ENCODE measurements at places on chromosomes 16 and 17.

- no peak for DNase-seq
These were observed 477 bp downstream of the CFAP20 start for GRCh38 chr16:58128711-58129096.

- no peak for DNase-seq
These were observed 51.3 kb downstream of the TNFRSF13B start for GRCh38 chr17:16920628-16921020.

- DNase-seq: no peak
These were observed 496.5 kb downstream of the TOX3 start for GRCh38 chr16:52050418-52050817.

- DNase-seq: peak; percentile 33
These were observed 12.9 kb downstream of the TRIM37 start for GRCh38 chr17:59093702-59094231.

- no peak for DNase-seq
These were observed 123.6 kb downstream of the CDYL2 start for GRCh38 chr16:80680839-80681238.

- no peak for DNase-seq
These were observed 2.8 kb downstream of the TBC1D10B start for GRCh38 chr16:30367349-30368009.

GRCh38 chr17:50087246-50087911 lies 7.8 kb upstream of the PDK2 start:
- DNase-seq: peak; percentile 86

- DNase-seq: no peak
These were observed 393.2 kb downstream of the CDH13 start for GRCh38 chr16:83019963-83020362.

- no peak for DNase-seq
These were observed 31.6 kb upstream of the FAAP100 start for GRCh38 chr17:81583589-81584342.

DNA sequence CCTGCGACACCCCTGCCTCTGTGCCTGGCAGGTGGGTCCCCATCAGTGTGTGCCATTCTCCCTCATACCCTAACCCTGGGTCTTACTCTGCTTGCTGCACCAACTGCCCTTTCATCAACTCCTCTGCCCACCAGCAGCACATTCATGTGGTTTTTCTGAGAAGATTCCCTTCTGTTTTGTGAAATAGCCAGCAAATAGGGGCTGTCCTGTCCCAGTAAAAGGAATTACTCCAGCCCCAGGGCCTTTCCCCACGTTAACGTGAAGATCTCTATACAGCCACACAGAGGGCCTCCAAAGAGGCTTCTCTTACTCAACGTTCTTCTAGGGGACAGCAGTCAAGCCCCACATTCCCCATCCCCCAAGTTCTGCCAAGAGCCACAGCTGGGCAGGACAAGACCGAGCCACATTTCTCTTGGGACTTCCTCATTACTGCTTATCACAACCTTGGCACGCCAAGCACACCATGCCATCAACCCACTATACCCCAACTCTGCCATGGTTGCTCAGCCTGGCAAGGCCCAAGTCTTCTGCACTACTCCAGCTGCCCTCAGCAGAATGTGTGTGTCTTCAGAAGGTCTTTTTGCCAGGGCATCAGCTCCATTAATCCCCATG lies 18.7 kb upstream of the CCL2 start:
- no peak for DNase-seq

GRCh38 chr16:57801098-57801808 lies 1.0 kb downstream of the KIFC3 start:
- DNase-seq: no peak

DNA sequence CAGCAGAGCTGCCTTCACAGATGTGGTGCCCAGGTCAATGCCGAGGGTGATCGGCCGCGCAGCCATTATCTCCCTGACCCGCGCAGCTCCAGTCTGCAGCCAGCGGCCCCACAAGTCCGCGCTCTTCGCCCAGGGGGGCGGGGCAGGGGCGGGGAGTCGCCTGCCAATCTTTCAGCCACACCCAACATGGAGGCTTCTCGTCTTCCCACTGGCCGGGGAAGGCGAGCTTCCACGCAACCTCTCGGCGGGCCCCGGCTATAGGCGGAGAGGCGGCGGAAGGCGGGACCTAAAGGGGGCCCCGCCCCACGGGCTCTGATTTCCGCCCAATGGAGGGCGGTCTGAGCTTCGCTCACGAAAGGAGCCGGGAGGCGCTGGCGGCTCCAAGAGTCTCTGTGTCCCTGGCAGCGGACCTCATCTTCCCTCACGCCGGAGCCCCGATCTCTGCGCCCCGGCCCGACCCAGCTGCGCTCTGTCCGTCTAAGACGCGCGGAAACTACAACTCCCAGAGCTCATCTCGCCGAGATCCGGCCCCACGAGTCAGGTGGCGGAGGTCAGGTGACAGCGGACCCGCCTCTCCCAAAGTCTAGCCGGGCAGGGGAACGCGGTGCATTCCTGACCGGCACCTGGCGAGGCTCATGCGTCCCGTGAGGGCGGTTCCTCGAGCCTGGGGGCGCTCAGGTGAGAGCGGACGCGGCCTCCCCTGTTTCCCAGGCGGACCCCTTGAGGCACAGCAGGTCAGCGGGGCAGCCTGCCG lies at the start of the genes CTNS and SHPK:
CTNS (plus strand) TSS at position 607 of the 754 bp plus-strand sequence. CDS start 3,447 bp downstream, outside the sequence.
SHPK (minus strand) TSS at position 97 of the 754 bp plus-strand sequence; CDS start at position 66, 31 bp downstream.
- DNase-seq: peak; percentile 98

GRCh38 chr17:75850928-75851692 lies 4.0 kb downstream of the WBP2 start:
- no peak for DNase-seq

GRCh38 chr16:14194721-14195120 lies 123.6 kb downstream of the MRTFB start:
- DNase-seq: no peak

DNA sequence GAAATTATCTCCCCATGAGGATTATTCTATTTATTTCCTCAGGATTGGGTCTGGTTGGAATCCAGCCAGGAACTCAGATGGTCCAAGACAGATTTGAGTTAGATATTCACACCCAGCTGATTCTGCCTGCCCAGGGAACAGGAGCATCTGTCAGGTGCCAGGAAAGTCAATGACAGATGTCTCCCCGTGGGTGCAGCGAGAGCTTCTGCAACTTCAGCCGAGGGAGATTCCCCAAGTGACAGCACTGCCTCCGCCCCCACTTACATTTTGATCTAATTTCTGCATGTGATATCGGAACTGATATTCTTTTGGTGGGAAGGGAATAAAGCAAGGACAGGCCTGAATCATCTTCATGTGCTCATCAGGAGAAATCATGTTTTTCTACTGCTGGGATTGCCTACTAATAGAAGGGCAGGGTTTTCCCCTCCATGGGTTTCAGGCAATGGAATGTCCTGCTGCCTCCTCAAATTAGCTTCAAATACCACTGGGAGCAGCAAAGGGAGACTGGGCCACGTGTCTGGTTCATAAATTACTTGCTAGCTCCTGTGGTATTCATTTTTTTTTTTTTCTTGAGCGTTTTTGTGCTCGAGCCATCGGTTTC lies 15.7 kb upstream of the DHX8 start:
- no peak for DNase-seq

GRCh38 chr17:40562838-40563219 lies 2.4 kb downstream of the CCR7 start:
- no peak for DNase-seq

- DNase-seq: no peak
These were observed 33.6 kb downstream of the HAPSTR1 start for GRCh38 chr16:9124908-9125584.

GRCh38 chr17:22516861-22517636 lies 824.7 kb downstream of the KCNJ18 start:
- no peak for DNase-seq

DNA sequence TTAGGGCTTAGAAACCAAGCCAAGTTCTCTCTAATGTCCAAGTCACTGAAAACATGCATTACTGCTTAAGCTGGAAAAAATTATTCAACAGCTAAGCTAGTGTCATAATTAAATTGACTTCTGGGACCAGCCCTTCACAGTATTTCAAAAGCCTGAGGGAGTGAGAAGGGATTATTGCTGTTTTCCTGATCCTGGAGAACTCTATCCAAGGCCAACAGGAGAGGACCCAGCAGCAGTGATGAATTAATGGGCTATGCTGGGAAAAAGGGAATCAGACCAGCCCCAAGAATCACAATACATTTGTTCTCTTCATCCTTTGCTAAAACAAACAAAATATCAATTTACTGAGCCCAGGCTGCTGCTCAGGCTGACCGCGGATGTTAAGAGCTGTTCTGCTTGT lies 34.5 kb upstream of the CLEC3A start:
- no peak for DNase-seq

DNA sequence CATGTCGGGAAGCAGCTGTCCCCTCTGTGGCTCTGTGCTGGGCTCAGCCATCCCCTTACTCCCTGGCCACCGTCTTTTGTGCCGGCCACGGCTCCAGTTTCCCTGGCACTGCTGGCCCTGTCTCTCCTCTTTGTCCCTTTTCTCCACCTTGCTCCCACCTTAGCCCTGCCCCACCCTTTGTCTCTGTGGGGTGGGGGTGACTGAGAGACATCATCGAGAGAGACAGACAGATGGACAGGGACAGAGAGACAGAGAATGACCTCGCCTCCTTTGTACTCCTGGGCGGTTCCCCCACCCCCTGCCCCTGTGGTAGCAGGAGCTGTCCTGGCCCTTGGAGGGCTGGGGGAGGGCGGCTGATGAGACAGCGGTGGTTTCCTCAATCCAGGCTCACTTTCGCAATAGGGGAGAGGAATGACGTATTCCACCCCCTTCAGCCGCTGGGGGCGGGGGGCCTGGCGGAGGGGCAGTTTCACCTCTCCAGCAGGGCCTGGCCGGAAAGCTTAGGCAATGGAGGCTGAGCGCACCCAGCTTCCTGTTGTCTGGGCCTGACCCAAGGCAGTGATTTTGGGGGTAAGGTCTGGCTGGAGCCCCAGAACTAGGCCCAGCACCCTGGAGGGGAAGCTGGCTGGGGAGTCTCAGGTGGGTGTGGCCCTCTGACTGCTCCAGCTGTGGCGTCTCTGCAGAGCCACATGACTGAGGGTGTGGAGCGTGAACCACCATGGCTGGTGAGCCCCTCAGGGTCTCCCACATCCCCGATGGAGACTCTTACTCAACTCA lies 7.3 kb downstream of the FMNL1 start:
- DNase-seq: no peak

GRCh38 chr17:74687886-74688285 lies 24.8 kb downstream of the CD300LF start:
- no peak for DNase-seq

DNA sequence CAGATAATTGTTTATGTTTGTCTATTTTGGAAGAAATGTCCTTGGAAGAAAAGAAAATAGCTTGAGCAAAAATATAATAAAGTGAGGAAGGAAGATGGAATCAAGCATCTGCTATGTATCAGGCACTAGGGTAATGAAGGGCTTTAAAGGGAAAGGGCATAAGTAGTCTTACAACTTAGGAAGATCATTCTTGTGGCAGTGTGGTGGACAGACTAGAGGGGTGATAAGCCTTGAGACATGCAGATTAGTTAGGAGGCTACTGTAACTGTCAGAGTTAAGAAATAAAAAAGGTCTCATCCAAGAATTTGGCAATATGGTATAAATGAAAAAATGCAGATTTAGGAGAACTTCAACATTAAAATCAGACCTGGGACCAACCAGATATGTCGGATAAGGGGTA lies 14.9 kb downstream of the FAM222B start:
- DNase-seq: no peak

- no peak for DNase-seq
These were observed 10.7 kb upstream of the RNF222 start for GRCh38 chr17:8408371-8408770.

- no peak for DNase-seq
These were observed 8.3 kb downstream of the FLCN start for GRCh38 chr17:17228521-17229279.

DNA sequence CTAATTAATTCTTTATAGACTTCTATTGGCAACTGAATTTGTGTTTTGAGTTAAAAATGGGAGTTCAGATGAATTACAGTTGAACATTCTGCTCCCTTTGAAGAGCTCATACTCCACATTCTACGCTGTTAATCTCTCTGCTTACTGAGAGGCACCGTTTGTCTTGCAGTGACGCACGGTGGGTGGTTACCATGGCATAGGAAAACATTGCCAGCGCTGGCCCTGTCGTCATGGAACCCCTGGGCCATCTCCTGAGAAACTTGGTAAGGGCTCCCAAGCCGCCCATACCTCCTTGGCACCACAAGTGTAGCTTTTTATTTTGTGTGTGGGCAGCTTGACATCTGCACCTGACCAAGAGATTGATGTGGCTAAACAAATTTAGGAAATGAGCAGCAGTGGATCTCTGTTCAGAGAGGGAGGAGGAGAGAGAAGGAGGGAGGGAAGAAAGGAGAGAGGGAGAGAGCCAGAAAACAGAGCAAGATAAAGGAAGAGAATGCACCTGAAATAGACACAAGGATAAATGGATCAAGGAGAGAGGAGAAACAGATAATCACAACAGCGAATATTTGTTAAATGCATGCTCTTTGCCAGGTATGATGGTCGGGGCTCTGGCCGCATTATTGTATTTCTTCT lies 398.5 kb downstream of the HAPSTR1 start:
- DNase-seq: no peak

- no peak for DNase-seq
These were observed 56.0 kb upstream of the DOC2B start for GRCh38 chr17:237406-237955.

- peak; percentile 40 for DNase-seq
These were observed 438 bp downstream of the GRN start for GRCh38 chr17:44345454-44346026.

DNA sequence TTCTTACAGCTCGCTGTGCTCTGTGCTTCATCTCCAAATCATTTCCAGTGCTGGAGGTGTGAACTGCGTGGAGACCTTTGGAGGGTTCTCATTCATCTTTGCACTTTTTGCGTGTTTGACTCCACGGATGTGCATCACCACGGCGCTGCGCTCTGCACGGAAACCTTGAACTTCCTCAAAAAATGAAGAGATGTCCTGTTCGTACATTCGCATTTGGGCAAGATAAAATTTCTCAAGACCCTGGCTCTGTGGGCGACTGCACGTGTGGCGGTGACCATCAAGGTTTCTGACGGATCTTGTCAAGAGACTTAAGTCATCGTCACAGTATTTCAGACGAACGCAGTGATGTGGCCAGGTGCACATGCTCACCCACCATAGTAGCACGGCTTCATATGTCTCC lies 10.3 kb upstream of the PVALEF start:
- no peak for DNase-seq

DNA sequence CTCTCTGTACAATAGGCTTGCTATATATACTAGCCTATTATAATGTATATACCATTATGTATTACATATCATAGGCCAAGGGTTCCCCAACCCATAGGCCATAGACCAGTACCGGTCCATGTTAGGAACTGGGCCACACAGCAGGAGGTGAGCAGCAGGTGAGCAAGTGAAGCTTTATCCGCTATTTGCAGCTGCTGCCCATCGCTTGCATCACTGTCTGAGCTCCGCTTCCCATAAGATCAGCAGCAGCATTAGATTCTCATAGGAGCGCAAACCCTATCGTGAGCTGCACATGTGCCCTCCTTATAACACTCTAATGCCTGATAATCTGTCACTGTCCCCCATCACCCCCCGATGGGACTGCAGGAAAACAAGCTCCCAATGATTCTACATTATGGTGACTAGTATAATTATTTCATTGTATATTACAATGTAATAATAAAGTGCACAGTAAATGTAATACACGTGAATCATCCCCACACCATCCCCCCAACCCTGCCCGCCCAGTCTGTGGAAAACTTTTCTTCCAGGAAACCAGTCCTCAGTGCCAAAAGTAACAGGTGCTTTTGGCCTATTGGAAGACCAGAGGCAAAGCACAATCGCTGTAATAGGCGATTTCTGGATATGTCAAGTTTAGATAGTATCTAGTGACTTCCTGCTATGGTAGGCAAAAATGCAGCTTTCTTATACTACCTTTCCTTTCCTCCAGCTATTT lies 84.1 kb downstream of the MYH11 start:
- DNase-seq: no peak

All from HEK293T (cell line).